Left hindlimb (tissue), 1 donor: ENCODE measurements at places on chromosomes 1 and 21.

- peak; percentile 81 for DNase-seq
Observed at GRCh38 chr1:1305300-1306069, 2.2 kb downstream of the ACAP3 start.

DNA sequence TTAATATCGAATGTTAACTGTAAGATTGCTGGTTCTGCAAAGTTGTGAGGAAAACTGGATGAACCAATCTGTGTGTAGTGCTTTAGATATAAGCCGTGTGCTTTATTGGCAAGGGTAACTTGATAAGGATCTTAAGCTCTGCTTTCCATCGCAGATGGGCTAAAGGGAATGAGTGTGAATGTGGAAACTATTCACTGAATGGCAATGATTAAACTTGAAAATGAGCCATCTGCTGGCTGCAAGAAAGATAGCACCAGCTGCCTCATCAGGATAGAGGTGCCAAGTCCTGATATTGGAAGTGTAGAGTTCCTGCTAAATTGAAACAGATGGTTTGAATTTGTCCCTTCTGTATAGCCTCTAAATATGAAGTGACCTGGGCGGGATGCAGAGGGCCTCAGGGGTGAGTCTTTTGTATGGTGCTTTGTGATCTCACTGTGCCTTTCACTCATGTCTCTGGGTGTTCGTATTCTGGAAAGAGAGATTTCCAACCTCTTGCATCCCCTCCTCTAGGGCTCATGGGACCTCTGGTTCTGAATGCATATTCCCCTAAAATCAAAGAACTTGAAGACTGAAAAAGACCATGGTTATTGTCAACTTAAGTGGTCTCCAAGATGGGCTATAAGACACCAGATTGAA lies 9.2 kb downstream of the FCRL3 start:
- no peak for DNase-seq

- DNase-seq = no peak
Observed at GRCh38 chr1:232574889-232575762, 54.8 kb downstream of the SIPA1L2 start.

GRCh38 chr1:212234431-212235395 lies 50.5 kb upstream of the PPP2R5A start:
- peak; percentile 70 for DNase-seq

- DNase-seq = no peak
Observed at GRCh38 chr1:109181085-109181806, 32.5 kb upstream of the SARS1 start.
